CD8-positive, alpha-beta T cell (primary cell): ENCODE measurements at places on chromosomes 3 and 15.

GRCh38 chr15:92012368-92012629, 158.8 kb downstream of the SLCO3A1 start:
- DNase-seq = no peak

DNA sequence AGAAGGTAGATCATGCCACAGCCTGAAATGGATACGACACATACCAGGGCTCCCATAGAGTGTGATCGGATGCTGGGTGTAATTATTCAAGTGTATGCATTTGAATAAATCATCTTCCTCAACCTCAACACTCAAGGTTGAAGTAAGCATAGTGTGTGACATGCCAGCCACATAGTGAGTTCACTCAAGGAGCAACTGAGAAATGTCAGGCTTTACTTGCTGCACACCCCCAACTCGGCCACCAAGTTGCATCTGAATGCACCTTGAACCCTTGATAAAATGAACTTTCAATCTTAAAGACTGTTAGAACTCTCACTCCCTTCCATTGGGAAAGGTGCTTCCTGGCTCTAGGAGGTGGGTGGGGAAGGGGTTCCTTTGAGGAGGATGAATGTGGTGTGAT, 121.3 kb downstream of the GHSR start:
- no peak for DNase-seq

- DNase-seq = no peak
These were observed 59.2 kb downstream of the CACNA2D2 start for GRCh38 chr3:50444213-50444612.

GRCh38 chr3:172519740-172520139, 3.5 kb downstream of the TNFSF10 start:
- no peak for DNase-seq

GRCh38 chr3:11509173-11510000, 134.3 kb downstream of the VGLL4 start:
- no peak for DNase-seq

DNA sequence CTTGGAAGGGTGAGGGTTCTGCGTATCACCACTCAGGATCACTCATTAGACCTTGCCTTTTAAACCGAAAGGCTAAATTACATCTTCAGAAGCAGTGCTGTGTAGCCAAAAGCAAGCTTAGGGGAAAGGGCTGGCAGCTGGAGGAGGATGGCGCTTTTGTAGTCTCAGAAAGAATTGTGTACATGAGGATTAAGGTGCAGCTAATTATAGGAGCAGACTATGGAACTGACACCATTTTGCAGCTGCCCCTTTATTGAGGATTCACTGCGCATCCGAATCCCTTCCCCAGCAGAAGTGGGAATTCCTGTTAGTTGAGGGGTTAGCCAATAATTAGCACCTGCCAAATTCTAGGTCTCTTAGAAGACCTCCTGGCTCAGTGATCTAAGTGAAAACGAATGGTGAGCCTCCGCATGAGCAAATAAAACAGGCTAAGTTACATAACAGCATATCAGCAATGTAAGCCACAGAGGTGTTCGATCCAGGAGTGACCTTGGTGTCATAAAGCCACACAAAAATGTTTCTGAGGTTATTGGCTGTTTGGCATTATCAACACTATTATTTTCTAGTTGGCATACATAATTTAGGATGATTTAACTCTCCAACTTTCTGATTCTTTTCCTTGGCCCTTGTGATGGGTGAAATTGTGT, 42.6 kb upstream of the SEMA6D start:
- DNase-seq = no peak

DNA sequence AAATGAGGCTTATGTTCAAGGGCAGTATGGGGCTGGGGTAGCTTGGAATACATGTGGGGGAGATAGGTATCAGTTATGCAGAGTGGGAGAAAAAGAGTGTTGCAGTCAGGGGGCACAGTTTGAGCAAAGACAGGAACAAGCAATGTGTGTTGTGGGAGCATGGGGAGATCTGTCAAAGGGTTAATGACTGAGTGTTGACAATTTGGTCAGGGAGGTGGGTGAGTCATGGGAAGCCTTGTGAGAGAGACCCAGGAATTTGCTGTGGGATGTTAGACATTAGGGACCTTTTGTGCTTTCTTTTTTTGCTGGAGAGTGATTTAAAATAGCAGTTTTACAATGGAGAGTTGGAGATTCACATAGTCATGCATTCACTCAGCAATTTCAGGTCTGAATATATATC, 221.6 kb upstream of the NR2E3 start:
- no peak for DNase-seq

DNA sequence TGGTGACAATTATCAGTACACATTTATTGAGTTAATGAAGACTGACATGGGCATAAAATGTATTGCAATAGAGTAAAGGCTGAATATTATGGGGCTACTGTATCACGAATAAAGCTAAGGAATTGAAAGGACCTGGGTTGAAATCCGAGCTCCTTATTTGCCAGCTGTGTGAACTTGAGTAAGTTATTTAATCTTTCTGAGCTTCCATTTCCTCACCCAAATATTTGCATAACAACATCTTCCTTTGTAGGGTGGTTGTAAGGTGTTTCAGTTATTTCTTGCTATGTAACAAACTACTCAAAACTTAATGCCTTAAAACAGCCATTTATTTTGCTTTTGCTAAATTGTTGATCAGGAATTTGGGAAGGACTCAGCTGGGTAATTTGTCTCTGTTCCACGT, 111.1 kb upstream of the TSC22D2 start:
- DNase-seq = no peak

- no peak for DNase-seq
These were observed 2.2 kb downstream of the ZXDC start for GRCh38 chr3:126473292-126474168.
